Dermis microvascular lymphatic vessel endothelial cell (primary cell): ENCODE measurements at places on chromosomes 2 and 18. TPM values are rescaled to one million over a fixed set of nuclear protein-coding genes. Genes with fewer than 3 reads are reported as not detected.

The CCDC195 gene
- total RNA-seq = not detected in 2 replicates

The GYPC gene
- total RNA-seq = 377 and 661 TPM in 2 replicates

The PLCD4 gene
- total RNA-seq = 0.76 and 1.4 TPM in 2 replicates

The ASIC4 gene
- not detected in 2 replicates for total RNA-seq

The ABCB11 gene
- not detected in 2 replicates for total RNA-seq

The SNED1 gene
- total RNA-seq = 8.6 and 25.3 TPM in 2 replicates

The RAX gene
- not detected in 2 replicates for total RNA-seq

The GPR17 gene
- not detected in 2 replicates for total RNA-seq

The GALNT3 gene
- under 0.01 TPM in 2 replicates for total RNA-seq

The DCC gene
- not detected in 2 replicates for total RNA-seq

The ANKRD36B gene
- 40.0 and 45.3 TPM in 2 replicates for total RNA-seq

The RTP5 gene
- total RNA-seq = not detected in 2 replicates

The C2orf80 gene
- total RNA-seq = not detected in 2 replicates

The OTOS gene
- total RNA-seq = not detected in 2 replicates

The FBXO15 gene
- total RNA-seq = 0.13 TPM in 2 replicates

The GKN2 gene
- total RNA-seq = not detected in 2 replicates

The DQX1 gene
- total RNA-seq = under 0.01 TPM in 1 of 2 replicates, not detected in the other

The FAM98A gene
- 16.0 and 37.2 TPM in 2 replicates for total RNA-seq

The RFX8 gene
- 0.13 and 0.51 TPM in 2 replicates for total RNA-seq

The LIMS2 gene
- 3.1 and 5.3 TPM in 2 replicates for total RNA-seq

The MDH1B gene
- 0.13 TPM in 2 replicates for total RNA-seq

The DCDC2C gene
- 0.13 TPM in 2 replicates for total RNA-seq

The XIRP2 gene
- total RNA-seq = not detected in 2 replicates

The OXER1 gene
- total RNA-seq = not detected in 2 replicates
